ENCODE measurements at places on chromosomes 2 and 18.

DNA sequence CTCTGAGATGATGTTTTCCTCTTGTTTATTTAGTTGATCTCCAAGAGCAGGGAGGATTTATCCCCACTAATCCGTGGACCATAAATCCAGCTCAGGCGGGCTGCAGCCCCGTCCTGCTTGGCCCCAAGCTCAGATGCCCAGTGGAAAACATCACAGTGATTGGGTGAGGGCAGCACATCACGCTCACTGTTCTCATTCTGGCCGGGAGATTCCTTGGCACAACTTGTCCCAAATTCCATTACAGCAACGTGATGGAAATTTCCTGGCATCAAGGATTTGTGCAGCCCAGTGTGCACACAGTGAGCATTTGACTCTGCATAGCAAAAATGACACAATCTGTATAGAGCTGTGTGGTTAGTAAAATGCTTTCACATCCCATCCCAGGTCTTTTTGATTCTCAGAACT lies 96.8 kb downstream of the VAPA start:
- DNase-seq: peak; percentile 86

- no peak for DNase-seq
Observed at GRCh38 chr2:140862181-140862580, 1268.6 kb downstream of the LRP1B start.

DNA sequence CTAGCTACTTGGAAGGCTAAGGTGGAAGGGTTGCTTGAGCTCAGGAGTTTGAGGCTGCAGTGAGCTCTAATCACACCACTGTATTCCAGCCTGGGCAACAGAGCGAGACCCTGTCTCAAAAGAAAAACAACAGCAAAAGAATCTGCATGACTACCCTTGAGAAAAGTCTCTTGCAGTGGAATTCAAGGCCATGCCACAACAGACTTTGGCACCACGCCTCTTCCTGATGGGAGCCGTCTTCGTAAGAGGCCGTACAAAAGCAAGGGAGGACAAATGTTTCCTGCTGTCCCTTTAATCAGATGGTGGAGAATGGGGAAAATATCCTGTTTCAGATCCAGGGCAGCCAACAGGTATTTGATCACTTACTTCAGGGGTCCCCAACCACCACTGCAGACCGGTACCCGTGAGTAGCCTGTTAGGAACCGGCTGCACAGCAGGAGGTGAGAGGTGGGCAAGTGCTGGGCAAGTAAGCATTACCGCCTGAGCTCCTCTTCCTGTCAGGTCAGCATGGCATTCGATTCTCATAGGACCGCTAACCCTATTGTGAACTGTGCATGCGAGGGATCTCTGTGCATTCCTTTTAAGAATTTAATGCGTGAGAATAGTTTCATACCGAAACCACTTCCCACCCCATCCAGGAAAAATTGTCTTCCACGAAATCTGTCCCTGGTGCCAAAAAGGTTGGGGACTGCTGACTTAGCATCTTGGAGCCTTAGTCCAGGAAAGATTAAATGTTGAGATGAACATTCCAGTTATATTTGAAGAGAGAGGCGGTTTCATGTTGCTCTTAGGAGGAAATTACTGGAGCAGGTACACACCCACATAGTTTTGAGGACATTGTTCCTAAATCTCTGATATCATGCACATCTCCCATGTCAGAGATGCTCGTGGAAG lies 94.4 kb upstream of the XPO1 start:
- DNase-seq: no peak

DNA sequence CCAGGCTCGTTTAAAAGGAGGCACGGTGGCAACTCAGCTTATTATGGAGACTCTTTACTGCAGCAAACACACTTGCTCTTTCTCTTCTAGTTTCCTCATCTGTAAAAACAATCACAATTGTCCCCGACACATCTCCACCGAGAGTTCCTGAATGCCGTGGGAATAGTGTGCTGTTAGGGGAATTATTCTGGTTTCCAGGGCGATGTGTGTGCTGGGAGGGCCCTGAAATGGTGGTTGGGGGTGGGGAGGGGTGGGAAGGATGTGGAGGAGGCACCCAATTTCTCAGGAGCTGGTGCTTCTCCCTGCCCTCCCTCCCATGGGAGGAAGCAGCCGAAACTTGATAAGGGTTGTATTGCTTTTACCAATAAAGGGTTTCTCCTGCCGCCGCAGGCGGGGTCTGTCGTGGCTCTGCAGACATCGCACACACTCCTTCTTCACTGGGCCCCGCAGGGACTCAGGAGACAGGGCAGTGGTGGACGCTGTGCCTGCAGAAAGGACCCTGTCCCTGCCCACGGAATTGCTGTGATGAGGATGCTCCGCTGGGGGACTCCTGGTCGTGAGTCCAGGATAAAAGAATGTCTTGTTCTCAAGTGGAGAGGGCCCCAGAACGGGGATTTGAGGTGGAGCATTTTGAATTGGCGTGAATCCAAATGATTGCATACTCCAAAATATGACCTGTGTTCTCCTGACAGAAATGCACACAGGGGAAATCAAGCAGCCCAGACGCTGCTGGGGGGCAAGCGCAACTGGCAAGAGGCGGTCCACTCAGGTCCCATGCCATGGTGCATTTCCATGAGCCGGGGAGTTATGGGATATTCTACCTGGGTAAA lies 119.2 kb downstream of the ACKR3 start:
- DNase-seq: no peak

- DNase-seq: no peak
Observed at GRCh38 chr2:112141626-112142007, 3.4 kb downstream of the FBLN7 start.

- no peak for DNase-seq
Observed at GRCh38 chr2:60167089-60167488, 386.4 kb downstream of the BCL11A start.

All from MV-4-11 (cell line).